ENCODE measurements at places on chromosomes 3 and 15. TPM values are rescaled to one million over a fixed set of nuclear protein-coding genes. Genes with fewer than 3 reads are reported as not detected.

Gene PPP1R14D
- total RNA-seq, result not detected

Gene CATSPER2
- 3.4 TPM for total RNA-seq

Gene CD47
- total RNA-seq, result 38.8 TPM

Gene P2RY14
- 0.33 TPM for total RNA-seq

Gene GMPPB
- total RNA-seq, result 57.7 TPM

Gene PRKAR2A
- total RNA-seq, result 14.9 TPM

Gene DNAJA4
- 79.0 TPM for total RNA-seq

Gene ZNF660
- 2.7 TPM for total RNA-seq

Gene TRAK1
- total RNA-seq, result 21.7 TPM

Gene TRH
- not detected for total RNA-seq

Gene GOLGA8R
- total RNA-seq, result 1.3 TPM

Gene CCNB2
- 53.1 TPM for total RNA-seq

GRCh38 chr3:108462899-108463298 is 47.5 kb downstream of the MYH15 start:
- no peak for DNase-seq

GRCh38 chr3:1583044-1583443 is 490.2 kb downstream of the CNTN6 start:
- DNase-seq, result no peak

DNA sequence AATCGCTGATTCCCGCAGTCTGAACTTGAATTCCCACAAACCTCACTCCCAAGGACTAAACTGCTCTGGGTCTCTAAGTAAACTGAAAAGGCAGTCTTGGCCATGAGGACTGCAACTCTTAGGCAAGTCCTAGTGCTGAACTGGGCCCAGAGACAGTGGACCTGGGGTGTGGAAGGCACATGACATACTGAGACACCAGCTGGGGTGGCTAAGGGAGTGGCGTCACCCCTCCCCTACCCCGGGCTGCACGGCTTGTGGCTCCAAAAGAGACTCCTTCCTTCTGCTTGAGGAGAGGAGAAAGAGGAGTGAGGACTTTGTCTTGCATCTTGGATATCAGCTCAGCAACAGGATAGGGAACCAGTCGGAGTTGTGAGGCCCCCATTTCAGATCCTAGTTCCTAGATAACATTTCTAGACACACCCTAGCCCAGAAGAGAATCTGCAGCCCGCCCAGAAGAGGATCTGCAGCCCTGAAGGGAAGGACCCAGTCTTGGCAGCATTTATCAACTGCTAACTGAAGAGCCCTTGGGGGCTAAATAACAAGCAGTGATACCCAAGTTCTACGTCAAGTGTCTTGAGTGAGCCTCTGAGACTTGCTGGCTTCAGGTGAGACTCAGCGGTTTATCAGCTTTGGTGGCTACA is 110.7 kb upstream of the C3orf80 start:
- DNase-seq, result no peak

DNA sequence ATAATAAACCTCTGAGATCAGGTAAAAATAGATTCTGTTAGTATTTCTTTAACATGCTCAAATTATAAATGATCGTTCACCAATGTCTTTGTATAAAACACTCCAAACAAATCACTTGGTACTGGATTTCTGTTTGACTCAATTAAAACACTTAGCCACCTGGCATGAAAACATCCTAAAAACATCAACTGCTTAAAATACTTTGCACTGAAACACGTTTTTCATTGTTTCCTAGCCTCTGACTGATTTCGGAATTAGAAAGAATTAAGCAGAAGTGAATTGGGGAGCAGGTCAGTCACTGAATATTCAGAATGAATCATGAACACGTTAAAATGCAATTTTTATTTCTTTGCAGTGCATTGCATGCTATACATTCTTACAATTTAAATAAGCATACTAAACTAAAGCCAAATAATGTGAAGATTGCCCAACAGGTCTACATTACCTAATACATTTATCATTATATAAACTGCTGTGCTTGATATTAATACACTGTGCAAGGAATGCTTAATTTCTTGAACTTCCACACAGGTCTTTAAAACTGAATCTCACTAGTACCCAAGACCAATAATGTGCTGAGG is 1.6 kb downstream of the THRB start:
- no peak for DNase-seq

GRCh38 chr3:48797626-48798025 is 50.0 kb downstream of the PRKAR2A start:
- DNase-seq, result no peak

GRCh38 chr3:177898185-177898584 is 638.1 kb upstream of the KCNMB2 start:
- no peak for DNase-seq

GRCh38 chr15:68431037-68431791 is 749 bp downstream of the ITGA11 start:
- peak; percentile 32 for DNase-seq

GRCh38 chr15:41967506-41968206 is 4.7 kb downstream of the EHD4 start:
- no peak for DNase-seq

DNA sequence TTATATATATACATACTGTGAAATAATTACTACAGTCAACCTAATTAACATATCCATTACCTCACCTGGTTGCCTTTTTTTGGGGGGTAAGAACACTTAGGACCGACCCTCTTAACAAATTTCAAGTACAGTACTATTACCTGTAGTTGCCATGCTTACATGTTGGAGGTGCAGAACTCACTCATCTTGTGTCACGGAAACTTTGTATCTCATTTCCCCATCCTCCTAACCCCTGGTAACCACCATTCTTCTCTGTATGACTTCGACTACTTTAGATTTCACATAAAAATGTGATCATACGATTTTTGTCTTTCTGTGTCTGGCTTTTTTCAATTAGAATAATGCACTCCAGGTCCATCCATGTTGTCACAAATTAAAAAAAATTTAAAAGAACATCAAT is 55.5 kb upstream of the MELTF start:
- DNase-seq, result no peak

DNA sequence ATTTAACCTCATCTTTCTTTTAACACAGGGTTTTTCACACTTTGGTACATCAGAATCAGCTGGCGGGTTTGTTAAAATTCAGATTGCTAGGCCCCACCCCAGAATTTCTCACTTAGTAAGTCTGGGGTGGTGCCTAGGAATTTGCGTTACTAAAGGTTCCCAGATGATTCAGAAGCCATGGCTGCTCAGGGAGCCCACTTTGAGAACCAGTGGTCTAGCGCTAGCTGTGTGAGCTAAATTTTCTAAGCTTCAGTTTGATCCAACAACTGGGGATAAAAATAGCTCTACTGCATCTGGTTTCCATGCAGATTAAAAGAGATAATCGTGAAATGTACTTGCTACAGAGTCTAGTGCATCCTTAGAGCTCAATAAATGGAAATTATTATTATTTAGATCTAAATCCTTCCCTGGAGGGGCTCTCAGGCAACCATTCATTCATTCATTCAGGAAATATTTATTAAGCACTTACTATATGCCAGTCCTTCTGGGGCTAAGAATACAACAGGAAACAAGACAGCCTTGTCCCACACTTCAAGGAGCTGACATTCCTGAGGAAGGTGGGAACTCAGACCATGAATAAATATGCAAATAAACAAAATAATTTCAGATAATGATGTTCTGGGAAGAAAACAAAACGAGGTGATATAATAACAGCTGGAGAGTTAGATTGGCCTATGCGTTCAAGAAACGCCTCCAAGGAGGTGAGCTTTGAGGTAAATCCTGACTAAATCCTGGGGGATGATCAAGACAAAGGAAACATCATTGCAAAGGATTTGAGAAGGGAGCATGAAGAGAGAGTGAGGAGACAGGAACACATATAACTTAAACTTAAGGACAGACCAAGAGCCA is 3.9 kb upstream of the CIDEC start:
- DNase-seq, result no peak

GRCh38 chr15:73555080-73555479 is 78.1 kb downstream of the NPTN start:
- DNase-seq, result no peak

DNA sequence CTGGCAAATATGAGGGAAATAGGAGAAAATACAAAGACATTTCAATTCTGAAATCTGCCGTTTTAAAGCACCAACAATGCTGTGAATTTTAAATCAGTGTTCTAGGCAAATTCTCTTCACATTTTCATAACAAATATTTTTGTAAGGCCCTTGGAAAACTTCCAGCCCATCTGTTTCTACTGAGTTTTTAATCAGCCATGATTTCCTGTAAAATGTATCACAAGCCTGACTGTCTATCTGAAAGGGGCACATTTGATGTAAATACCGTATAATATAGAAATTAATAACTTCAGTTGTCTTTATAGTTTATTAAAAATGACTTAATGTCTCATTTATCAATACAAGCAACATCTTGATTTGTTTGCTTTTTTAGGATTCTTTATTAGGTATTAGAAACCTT is 454.7 kb downstream of the PYDC2 start:
- DNase-seq, result no peak

DNA sequence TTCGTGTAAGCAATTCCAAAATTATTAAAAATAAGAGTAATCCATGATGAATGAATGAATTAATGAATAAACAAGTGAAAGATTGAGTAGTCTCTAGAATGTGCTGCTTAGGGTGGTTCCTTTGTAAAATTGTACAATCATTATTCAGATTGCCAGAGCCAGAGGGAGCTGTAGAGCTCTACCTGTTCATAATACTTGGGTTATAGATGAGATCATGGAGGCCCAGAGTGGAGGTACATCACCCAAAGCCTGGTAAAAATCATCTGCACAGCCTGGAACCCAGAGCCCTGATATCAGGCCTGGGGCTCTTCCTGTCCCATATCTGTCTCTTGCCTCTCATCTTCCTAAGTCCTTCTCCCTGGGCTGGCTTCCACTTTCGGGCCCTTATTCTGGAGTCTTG is 297.2 kb downstream of the RPLP1 start:
- DNase-seq, result no peak

DNA sequence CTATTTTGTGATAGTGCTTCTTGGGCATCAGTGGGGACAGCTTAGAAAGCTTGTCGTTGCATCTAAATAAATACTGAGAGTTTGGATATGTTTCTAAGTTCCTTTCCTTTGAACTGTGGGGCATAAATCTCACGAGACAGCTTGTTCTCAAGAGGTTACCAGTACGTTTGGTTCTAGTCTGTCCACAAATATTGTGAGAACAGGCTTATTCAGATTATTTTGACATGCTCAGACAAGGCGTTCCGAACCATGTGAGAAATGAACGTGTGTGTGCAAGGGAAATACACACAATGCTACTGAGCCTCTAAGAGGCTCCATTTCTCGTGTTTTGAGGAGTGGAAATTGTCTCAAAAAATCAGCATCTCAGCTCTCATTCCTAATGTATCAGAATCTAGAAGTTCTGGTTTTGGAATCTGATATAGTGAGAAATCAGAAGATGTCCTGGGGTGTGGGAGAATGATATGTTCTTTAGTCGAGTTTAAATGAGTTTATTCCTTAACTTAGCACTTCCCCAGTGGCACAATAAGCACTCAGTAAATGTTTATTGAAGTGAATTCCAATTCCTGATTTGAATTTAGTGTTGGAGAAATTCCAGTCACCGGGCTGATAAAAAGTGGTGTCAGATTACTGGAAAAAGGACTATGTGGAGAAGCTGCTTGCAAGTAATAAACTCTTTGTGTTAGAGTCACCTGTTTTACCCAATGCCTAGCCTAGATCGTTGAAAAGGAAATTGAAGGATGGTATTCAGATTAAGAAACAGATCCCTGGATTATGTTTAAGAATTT is 481.5 kb downstream of the LPP start:
- DNase-seq, result no peak

- DNase-seq, result no peak
Observed at GRCh38 chr3:196694202-196694638, 17.8 kb downstream of the CEP19 start.

DNA sequence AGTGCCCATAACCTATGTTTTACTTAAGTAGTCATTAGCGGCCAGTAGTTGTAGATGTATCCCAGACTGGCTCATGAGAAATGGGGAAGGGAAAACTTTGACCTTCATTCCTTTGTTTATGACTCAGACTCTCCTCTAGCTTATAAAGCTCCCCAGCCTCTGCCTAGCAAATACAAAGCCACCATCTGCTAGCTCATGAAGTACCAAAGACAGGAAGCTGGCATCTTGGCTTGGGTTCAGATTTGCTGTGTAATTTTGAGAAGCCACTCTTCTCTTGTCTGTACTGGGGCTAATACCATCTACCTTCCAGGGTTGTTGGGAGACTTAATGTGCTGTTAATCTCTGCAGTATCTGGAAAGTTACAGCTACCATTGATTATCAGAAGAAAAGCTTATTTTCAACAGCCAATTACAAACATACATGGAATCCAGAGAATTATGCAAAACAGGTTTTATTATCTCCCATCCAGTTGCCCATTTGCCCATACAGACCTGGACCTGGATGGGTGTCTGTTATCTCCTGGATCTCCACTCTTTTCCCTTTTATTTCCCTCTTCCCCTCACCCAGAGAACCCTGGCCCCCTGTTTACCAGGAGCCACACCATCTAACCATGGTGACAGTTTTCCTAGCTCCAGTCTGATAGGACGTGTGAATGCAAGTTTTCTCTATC is 153.8 kb downstream of the SEMA6D start:
- DNase-seq, result no peak

DNA sequence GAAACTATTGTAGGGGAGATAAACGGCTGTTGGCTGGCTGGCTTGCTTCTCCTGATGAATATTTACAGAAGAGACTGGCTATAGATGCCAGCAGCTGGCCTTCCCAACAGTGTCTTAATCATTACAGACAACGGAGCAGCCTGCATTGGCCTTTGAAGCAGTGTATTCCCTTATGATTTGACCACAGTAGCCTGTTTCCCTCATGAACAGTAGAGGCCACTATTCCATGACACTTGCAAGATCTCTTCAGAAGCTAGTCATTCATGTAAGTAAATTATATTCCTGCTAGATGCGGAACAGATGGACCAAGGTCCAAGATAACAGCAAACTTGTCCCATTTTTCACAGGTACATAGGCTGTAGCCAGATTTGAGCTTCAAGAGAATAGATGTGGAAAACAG is 47.3 kb downstream of the TMCO5A start:
- no peak for DNase-seq

DNA sequence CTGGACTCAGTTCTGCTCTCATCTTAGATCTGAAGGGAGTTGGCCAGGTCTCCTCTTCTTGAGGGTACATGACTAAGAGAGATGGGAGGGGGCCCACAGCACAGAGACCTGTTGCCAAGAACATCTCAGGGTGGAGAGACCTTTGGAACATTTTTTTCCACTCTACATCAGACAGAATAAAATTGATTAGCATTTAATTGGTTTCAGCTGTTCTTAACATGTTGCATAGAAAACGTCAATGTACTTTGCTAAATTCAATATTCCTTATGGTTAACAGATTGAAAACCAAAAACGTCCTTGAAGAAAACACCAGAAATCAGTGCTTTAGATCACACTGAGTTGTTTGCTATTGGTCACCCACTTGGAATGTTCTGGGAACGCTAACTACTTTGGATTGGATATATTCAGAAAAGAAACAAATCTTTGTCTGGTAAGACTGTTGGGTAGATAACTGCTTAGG is 36.4 kb upstream of the FSTL1 start:
- no peak for DNase-seq

- no peak for DNase-seq
Observed at GRCh38 chr3:34277110-34277509, 478.7 kb downstream of the PDCD6IP start.

- DNase-seq, result no peak
Observed at GRCh38 chr3:47083786-47084185, 80.1 kb downstream of the SETD2 start.

- DNase-seq, result no peak
Observed at GRCh38 chr3:150875548-150875947, 29.7 kb downstream of the MINDY4B start.
